ENCODE measurements at places on chromosomes 13 and 19.

DNA sequence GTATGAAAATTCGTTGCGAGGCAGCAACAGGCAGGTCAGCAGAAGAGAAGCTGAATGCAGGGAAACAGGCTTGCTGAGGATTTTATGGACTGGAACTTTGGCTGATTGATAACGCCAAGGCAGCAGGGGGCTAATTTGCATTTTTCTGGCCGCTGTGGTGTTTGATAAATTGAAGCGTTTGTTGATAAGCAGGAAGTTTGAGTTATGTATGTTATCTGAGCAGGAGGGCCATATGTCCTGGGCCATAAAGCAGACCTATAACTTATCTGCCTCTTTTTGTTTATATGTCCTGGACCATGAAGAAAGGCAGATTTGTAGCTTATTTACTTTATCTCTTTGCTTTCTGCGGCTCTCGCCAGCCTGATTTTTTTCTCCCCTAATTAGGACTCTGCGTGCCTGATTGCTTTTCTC lies 65.9 kb downstream of the ZNF627 start:
- no peak for DNase-seq

DNA sequence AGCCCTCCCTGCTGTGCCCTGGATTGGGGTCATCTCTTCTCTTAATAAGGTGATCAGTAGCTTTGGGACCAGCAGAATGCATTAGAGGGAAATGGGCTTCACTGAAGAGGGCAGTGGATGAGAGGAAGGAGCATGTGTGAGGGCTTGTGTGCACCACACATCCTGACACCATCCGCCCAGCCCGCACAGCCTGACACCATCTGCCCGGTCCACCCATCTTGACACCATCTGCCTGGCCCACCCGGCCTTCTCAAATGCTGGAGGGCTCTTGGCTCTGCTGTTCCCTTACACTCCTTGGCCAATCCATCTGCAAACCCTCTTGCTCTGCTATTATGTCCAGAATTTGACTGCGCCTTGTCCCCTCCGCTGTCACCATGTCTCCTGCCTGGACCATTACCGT lies 41.8 kb downstream of the BICRA start:
- no peak for DNase-seq

DNA sequence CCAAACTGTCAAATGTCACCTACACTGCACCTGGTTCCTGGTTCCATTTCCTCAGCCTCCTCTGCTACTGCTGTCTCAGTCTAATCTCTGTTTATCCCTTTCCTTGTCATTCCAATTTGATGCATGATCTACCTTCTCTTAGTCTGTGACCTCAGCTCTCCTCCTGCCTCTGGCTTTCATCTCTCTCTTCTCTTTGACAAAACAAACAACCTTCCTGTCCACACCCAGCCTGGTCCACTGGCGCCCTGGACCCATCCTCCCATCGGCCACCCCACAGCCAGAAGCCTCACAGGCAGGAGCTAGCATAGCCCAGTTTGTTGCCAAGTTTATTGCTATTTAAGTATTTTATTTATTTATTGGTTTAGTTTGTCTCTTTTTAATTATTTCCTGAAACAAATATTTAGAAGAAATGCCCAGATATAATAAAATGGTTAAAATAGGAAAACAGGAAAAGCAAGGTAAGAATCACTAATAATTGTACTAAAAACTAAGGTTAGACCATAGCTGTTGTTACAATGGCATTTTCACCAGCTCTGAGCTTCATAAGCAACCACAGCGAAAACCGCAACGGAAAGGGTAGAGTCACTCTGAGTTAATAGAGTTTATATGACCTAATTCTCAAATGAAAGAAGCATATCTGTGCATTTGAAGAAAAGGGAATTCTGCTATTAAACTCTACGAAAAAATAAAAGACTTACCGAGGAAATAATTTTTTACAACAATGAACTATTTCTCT lies 68.6 kb downstream of the EFNB2 start:
- no peak for DNase-seq

DNA sequence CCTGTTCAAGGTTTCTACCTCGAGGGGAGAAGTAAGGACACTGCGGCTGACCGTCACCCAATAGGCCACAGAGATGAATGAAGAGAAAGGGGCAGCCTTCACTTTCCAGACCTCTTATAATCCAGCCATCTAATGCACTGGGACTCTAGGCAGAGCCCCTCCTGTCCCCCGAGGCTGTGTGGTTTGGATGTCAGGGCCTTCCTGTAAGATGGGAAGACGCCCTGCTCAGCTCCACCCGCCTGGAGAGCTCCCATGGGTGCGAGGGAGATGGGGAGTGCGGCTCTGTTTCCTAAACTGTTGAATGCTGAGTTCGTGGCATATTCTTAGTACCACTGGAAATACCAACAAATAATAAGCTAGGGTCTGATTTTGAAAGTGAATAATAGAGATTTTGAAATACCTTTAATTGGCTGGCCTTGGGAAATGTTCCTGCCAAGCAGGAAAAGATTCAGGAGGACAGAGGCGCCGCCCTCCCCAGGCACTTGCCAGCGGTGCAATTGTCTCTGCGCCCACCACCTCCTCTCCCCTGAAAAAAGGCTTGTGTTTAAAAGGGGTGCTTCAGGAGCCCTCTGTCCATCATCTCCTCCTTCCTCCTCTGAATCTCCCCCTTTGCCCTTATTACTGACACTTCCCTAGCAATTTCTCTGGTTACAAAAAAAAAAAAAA lies 85.4 kb upstream of the GPR183 start:
- no peak for DNase-seq

- no peak for DNase-seq
Measured at GRCh38 chr19:48036765-48037164, 7.1 kb downstream of the CABP5 start.

GRCh38 chr13:38216181-38216580 lies 133.5 kb upstream of the UFM1 start:
- DNase-seq = no peak

DNA sequence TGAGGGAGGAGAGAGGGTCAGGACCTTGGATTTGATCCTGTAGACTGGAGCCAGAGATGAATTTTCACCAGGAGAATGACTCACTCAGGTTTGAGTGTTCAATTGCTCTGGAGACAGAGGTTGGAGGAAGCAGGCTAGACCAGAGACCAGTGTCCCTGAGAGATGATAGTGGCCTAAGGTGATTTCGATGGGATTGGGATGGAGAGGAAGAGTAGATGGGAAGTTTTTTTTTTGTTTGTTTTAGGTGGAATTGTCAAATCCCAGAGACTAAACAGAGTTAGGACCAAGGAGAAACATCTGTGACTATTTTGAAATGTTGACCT lies 2.3 kb downstream of the CEBPG start:
- DNase-seq = no peak

All from NCI-H460 (cell line).